SW 1271 (cell line): ENCODE measurements at places on chromosomes 7 and 10.

- DNase-seq = no peak
Observed at GRCh38 chr7:157479326-157479725, 142.5 kb downstream of the DNAJB6 start.

GRCh38 chr10:103082683-103083082 lies 110.4 kb downstream of the NT5C2 start:
- no peak for DNase-seq

GRCh38 chr10:123860209-123860608 lies 31.4 kb downstream of the CPXM2 start:
- DNase-seq = no peak

GRCh38 chr10:102397222-102398171 lies 2.0 kb downstream of the NFKB2 start:
- no peak for DNase-seq

DNA sequence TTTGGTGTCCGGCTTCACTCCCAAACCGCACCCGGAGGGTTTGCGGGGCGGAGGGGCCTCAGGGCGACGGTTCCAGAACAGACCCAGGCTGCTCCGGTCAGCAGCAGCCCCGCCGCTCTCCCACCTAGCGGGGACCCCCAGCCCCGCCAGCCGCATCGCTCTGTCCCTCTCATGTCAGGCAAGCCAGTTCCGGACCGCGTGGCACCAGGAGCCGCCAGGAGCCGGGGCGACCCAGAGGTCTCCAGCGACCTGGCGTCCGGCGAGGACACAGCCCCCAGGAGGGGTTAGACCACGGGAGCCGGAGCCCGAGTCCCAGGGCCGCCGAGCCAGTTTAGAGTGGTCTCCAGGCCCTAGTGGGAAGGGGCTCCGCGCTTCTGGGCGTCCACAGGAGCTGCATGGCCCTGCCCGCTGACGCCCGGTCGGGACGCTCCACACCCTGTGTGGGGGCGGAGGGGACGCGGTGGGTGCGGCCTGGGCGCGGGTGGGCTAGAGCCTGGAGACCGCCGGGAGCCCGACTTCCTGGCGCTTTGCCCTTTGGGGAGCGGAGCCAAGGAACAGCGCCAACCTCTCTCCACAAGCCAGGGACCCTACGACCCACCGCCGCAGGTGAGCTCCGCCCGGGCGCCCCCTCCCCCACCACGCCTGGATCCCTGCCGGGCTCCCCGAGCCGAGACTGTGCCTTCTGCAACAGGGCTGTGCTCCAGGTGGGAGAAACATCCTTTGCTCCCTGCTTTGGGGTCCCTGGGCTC lies 43.4 kb downstream of the ZNF117 start:
- no peak for DNase-seq

- DNase-seq = no peak
Observed at GRCh38 chr10:56269181-56269580, 91.9 kb downstream of the ZWINT start.

DNA sequence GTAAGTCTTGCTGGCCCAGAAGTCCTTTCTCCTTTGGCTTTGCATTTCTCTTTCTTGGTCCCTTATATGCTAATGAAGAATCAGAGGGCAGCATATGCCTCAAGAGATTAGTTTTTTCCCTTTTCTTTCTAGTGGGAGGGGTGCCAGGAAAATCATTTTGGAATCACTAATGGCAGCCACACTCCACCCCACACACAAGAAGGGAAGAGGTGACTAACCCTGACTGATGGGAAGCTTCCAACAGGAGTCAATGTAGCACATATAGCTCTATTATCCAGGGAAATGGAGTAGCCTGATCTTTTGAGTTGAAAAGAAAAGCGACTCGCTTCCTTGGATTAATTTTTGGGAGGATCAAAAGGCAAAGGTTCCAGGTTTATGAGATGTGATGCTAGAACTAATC lies 225.3 kb downstream of the KIF20B start:
- DNase-seq = no peak

DNA sequence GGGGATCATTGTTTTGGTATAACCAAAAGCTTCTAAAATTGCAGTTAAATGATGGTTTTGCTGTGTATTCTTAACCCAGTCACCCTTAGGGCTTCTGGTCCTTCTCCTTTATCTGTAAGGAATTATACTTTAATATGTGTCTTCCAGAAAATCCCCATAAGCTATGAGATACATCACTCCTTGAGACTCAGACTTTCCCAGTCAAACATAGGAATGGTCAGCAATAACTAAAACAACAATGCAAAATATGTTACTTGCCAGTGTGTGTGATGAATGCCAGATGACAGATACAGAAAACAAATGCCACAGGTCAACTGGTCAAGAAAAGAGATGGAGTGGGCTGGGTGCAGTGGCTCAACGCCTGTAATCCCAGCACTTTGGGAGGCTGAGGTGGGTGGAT lies 10.1 kb downstream of the ADD3 start:
- DNase-seq = no peak

- DNase-seq = peak; percentile 42
Observed at GRCh38 chr7:140475747-140476333, 3.5 kb downstream of the MKRN1 start.

DNA sequence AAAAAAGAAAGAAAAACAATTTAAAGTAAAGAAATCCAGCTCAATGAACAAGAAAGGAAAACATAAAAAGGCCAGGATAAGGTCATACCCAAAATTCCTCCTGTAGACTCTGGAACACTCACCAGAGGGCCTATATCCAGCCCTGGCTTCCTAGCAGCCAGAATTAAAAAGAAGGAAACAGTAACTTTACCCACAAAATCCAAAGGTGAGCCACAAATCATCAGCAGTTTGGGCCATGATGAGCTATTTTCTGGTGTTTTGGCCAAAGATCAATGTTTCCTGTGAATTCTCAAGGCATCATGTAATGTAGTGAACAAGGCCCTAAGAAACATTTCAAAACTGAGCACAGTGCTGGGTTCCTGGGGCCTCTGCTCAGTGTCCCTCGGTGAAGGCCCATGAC lies 87.8 kb downstream of the LARP4B start:
- no peak for DNase-seq

- peak; percentile 15 for DNase-seq
Observed at GRCh38 chr10:7789390-7789789, 1.4 kb downstream of the ATP5F1C start.

DNA sequence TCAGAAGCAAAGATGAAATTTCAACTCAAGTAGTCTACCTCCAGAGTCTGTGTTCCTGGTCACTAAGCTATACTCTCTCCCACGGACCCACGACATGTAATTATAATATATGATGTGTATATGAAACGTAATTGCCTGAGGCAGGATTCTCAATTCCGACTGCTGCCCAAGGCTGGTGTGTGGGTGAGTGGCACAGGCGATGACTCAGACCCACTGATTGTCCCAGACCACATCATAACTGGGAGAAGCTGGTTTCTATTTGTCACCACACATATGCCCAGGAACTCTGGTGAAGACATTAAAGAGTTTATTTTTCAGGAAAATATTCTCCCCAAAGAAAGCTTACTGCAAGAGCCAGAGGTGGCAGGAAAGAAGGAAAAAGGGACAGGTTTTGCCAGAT lies 219.3 kb downstream of the JAZF1 start:
- no peak for DNase-seq

DNA sequence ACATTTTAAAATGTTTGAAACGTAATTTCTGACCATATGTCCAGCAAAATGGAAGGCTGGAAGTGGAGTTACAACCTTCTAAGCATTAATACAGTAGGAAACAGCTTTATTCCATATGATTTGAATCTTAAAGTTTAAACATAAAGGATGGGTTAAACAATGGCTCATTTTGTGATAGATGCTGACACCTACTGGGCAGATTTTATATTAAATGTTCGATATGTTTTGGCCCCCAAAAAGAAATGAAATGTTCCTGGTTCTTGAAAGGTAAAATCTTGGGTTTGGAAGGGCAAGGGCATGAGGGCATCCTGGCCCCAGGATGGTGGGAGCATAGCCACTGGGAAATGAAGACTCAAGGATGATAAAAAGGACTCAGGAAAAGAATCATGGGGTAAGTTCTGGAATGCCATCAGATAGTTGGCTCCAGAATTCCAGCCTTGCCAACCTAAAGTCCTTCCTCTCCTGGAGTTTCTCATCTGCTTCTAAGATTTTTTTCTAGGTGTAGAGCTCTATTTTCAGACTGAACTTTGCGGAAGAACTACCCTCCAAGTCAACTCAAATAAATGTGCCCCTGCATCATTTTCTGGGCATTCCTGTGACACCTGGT lies 34.6 kb upstream of the SLC35G1 start:
- DNase-seq = no peak

- DNase-seq = no peak
Observed at GRCh38 chr10:58742141-58742540, 229.5 kb downstream of the BICC1 start.

GRCh38 chr7:27178366-27178765 lies 4.2 kb upstream of the HOXA10 start:
- no peak for DNase-seq

GRCh38 chr7:127600885-127601284 lies 7.3 kb downstream of the FSCN3 start:
- DNase-seq = no peak

GRCh38 chr7:134378562-134378961 lies 61.8 kb upstream of the SLC35B4 start:
- DNase-seq = no peak

- DNase-seq = no peak
Observed at GRCh38 chr10:100008142-100008522, 1.6 kb downstream of the DNMBP start.

GRCh38 chr7:154916381-154916780 lies 86.5 kb downstream of the PAXIP1 start:
- DNase-seq = no peak

- DNase-seq = no peak
Observed at GRCh38 chr7:46530081-46530750, 609.1 kb upstream of the IGFBP3 start.

DNA sequence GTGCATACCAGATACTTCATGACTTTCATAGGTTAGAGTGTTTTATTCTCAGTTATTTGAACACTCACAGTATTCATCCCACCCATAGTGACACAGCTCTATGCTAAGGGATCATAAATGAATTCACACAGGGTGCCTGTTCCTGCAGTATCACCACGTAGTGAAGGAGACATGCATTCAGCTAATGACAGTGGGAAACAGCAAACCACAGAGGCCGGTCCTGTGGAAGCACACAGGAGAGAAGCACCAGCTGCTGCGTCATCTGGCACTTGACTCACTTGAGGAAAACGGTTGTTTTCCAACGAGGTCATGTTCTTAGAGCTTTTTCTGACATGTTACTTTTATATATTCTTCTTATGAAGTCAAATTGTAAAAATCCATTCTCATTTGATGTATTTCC lies 73.0 kb downstream of the UBE3C start:
- no peak for DNase-seq

DNA sequence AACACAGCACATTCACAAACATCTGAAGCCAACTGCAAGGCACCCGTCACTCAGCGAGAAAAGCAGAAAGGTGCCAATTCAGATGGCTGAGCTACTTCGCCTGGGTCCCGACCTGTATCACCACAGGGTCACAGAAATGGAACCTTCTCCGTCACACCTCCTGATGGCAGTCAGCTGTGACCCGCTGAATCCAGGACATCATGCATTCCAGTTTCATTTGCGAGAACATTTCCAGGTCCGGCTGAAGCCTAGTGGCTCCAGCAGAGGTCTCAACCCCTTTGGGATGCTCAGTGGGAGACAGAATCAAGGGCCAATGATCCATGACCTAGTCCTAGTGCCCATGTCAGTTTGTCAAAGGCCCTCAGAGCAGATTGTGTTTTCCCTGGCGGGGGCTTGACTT lies 193.6 kb upstream of the KLF14 start:
- DNase-seq = no peak

- DNase-seq = no peak
Observed at GRCh38 chr7:150642926-150643325, 10.7 kb upstream of the GIMAP6 start.
